Fibroblast of skin of back (primary cell): ENCODE measurements at places on chromosomes 2 and 18.
A peak's percentile ranks its signal among the peaks of the same experiment; 100 is the strongest.

DNA sequence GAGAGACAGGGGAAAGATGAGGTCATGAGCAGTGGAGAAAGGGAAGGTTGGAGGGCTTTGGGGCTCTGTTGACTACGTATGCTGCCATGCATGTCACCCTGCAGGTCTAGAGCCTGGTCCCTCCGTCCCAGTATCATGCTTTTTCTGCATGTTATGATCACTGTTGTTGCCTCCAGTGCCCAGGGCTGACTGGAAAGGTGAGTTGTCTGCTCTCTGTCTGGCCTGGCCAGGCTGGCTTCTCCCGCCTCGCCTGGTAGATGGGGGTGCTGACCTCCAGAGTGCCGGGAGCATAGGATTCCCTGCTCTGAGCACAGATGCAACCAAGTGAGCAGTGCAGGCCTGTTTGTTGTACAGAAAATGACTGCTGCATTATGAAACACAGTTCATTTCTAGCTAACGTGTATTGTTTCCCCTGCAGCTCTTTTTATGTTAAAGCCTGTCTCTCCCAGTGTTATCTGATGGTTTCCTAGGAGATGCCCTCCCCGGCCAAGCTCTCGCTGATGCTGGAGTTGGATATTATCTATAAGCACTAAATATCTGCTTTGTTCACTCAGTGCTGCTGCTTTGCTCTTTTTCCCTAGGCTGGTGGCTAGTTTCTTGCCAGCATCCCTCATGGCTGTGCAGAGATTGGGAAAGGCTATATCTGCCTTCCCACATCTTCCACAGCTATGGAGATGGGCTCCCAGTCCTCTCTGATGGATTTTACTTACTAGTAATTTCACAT lies 158.2 kb downstream of the TDRD15 start:
- no peak for DNase-seq

DNA sequence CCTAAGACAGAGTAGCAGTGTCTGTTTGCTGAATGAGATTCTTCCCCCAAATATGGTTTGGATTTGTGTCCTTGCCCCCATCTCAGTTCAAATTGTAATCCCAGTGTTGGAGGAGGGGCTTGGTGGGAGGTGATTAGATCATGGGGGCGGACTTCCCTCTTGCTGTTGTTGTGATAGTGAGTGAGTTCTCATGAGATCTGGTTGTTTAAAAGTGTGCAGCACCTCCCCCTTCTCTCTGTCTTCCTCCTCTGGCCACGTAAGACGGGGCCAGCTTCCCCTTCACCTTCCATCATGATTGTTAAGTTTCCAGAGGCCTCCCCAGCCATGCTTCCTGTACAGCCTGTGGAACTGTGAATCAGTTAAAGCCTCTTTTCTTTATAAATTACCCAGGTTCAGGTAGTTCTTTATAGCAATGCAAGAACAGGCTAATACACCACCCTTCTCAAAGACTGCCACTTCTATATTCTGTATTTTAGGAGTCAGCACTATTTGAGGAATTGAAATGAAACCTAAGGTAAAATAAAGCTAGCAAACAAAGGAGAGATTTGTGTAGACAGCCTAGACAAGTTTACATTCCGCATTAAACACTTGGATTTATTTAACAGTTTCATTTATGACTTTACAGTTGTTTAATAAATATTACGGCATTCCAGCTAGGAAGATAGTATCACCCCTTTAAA lies 21.6 kb downstream of the FBXO36 start:
- no peak for DNase-seq

GRCh38 chr18:2199060-2199459 lies 372.2 kb downstream of the METTL4 start:
- no peak for DNase-seq

DNA sequence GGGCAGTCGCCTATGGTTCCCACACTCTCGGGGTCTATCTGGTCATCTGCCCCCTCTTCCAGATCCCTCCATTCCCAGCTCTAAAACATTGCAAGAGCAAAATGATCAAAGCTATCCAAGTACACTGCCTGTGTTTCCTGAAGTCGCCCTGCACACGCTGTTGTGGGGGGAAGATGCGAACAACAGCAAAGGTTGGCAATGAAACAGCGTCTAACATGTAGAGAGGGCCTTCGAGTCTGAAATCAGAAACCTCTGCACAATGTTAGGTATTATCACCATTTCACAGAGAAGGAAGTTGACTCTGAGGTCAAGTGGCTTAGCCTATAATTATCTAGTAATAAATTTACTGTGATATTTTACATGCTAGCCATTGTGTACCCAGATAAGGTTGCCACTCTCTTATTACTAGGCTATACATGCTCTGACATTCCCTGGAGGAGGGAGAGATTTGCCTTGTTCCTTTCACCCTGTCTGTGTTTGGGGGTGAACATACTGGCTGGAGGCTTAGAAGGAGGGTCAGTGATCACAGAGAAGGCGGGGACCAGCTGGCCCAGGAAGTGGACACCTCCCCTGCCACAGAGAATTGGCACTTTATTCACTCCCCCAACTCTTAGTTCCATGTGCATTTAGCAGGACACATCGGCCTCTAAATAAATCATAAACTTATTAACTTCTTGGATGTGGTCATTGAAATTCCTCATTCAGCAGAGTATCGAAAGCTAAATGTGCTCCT lies 36.8 kb downstream of the KCTD1 start:
- DNase-seq: no peak

- DNase-seq: no peak
Observed at GRCh38 chr2:1738646-1739302, 5.5 kb downstream of the PXDN start.

DNA sequence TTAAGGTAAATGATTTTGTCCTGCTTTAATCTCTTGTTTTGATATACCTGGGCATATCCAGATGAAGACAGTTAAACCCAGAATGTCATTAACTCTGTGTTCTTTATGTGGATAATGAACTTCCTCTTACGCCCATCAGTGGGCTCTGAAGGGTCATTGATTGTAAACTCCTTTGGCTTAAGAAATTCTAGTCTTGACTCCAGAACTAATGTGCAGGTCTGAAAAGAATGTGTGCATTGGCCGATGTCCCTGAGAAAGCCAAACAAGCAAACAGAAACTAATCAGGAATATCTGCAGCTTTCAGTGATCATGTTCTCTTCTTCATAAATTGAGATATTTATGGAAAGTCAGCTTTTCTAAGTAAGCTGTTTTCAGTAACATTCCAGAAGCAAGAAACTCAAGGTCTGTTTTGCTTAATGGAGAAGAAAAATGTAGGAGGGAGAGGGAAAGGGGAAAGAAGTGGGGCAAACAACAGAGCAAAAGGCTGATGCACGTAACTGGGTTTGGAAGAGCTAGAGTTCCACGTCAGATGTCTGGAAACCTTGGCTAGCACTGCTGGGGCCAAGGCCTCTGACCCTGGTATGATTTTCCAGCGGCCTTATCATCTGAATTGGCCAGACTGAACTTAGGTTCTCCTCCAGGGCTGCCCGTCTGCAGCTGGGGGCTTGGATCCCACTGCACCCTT lies 61.3 kb upstream of the FHL2 start:
- peak; percentile 12 for DNase-seq

GRCh38 chr2:40470822-40471813 lies 19.2 kb upstream of the SLC8A1 start:
- DNase-seq: no peak

GRCh38 chr2:196245378-196246140 lies 74.2 kb upstream of the STK17B start:
- peak; percentile 52 for DNase-seq

- no peak for DNase-seq
Observed at GRCh38 chr2:121254748-121255147, 30.3 kb downstream of the TFCP2L1 start.

GRCh38 chr18:38940475-38940862 lies 1374.9 kb upstream of the CELF4 start:
- no peak for DNase-seq
